Bone marrow (tissue), 2 donors: ENCODE measurements at places on chromosomes 6 and 20.

GRCh38 chr6:72365773-72366172 is 256.1 kb upstream of the KCNQ5 start:
- no peak for DNase-seq

GRCh38 chr20:56004007-56004406 is 1.3 kb downstream of the CBLN4 start:
- no peak for DNase-seq

DNA sequence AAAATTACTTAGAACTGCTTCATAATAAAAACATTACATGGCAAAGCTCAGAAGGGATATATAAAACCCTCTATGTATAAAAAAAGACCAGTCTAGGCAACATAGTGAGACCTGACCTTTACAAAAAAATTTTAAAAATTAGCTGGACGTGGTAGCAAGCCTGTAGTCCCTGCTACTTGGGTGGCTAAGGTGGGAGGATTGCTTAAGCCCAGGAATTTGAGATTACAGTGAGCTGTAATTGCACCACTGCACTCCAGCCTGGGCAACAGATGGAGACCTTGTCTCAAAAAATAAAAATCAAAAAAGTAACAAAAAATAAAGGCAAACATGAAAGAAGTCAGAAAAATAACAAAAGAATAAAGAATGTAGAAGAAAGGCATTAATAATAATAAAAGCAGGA is 21.5 kb upstream of the TPD52L1 start:
- no peak for DNase-seq

GRCh38 chr6:163818719-163819118 is 404.2 kb downstream of the QKI start:
- no peak for DNase-seq

DNA sequence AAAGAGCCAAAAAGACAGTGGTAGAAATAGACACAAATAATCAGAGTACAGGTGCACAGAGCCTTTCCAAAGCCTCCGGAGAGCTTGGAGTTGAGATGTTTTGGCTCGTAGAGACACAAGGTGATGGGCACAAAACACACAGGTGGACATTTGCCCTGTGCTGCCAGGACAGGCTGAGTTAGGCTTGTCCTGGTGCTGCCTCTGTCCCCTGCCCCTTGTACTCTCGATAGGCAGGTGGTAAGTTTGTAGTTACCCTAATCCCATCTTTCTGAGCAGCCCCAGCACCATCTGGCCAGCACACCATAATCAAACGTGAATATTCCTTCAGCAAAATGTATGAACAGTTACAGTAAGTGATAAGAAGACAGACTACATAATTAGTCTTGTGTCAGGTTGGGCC is 95.5 kb downstream of the FOXC1 start:
- no peak for DNase-seq

DNA sequence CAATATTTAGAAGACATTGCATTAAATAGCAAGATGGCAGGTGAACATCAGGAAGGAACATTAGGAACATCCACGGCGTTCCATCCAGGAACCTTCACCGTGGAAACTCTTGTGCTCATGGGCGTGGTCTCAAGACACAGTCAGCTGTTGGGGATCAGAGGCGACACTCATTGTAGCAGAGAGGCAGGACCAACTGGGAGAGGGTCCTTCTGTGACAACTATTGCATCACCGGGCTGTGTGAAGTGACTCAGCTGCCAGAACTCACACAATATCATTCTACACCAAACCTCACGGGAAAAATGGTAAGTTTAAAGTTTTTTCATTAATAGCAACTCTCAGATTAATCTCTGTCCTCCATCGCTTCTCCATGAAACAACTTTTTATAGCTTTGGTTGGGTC is 334.8 kb upstream of the SULF2 start:
- DNase-seq: no peak

DNA sequence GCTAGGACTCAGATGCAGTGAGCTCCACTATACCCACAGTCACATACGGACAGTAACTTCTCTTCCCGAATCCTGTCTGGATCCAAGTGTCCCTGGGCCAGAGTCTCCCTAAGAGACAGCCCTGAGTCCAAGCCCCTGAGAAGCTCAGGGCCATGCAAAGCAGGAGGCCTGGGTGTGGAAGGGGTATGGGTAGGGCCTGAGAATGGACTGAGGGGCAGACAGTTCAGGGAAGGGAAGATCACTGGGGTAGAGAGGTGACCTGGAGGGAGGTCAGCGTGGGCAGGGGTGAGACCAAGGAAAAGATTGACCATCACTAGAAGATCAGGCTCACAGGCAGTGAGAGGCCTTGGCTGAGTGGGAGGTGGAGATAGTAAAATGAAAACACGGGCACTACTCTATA is 8.8 kb downstream of the RPS6KA2 start:
- DNase-seq: no peak

- no peak for DNase-seq
Measured at GRCh38 chr6:141957271-141957670, 175.5 kb upstream of the GJE1 start.

- DNase-seq: no peak
Measured at GRCh38 chr20:50517817-50518154, 7.6 kb downstream of the PTPN1 start.

DNA sequence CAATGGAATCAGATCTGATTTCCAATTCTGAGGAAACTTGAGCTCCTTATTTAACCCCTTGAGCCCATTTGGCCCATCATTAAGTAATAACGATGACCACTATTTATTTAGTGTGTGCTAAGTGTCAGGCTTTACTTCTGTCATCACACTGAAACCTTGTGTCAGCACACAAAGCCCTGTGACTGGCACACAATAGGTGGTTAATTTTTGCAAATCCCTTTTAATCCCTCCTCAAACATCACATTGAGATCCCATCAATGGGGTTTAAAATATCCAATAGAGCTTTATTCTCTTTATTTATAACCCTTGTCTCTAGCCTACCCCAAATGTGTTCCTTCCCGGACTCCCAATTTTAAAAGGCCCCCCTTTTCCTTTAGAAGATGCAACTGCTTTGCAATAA is 656.8 kb upstream of the CHD6 start:
- no peak for DNase-seq

- no peak for DNase-seq
Measured at GRCh38 chr6:43746613-43747102, 23.4 kb upstream of the VEGFA start.

- DNase-seq: no peak
Measured at GRCh38 chr6:56953597-56954402, 1.1 kb upstream of the BEND6 start.

DNA sequence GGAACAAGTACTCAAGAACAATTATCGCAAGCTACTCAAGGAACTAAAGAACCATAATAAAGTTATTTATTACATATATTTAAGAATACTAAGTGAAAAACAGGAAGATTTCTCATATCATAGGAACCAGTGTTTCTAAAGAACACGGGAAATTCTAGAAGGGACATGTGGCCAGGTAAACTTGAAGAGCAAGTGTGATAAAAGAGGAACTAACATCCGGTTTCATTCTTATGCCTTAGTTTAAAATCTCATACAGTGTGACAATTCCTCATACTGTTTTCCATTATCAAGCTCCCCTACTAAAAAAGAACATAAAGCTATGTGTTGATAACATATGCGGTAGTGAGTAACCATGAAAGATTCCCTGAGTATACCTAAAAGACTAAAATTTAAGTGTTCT is 163.5 kb upstream of the SHLD1 start:
- DNase-seq: no peak

GRCh38 chr6:34150766-34151165 is 4.9 kb upstream of the GRM4 start:
- no peak for DNase-seq

GRCh38 chr6:21085211-21085610 is 508.3 kb upstream of the SOX4 start:
- DNase-seq: no peak
